SIG-M5 (cell line): ENCODE measurements at places on chromosomes 2 and 18.

- DNase-seq = no peak
These were observed 228.6 kb upstream of the DPP10 start for GRCh38 chr2:114213808-114214207.

GRCh38 chr2:169036736-169037440, 5.8 kb upstream of the ABCB11 start:
- DNase-seq = no peak

DNA sequence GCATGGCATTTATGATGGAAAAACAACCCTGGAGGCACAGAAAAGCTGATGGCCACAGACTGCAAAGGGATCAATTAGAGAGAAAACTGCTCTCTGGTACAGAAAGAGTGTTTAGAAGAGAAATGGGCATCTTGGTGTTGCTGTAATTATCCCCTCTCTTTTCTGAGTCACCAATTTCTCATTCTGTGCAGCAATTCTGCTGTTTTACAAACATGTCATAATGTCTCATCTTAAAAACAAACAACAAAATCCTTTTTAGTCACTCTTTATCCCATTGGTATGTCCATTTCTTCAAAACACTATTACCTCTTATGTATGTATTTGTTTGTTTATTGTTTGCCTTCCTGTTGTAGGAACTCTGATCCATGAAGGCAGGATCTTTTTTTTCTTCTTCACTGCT, 73.9 kb upstream of the HK2 start:
- no peak for DNase-seq

DNA sequence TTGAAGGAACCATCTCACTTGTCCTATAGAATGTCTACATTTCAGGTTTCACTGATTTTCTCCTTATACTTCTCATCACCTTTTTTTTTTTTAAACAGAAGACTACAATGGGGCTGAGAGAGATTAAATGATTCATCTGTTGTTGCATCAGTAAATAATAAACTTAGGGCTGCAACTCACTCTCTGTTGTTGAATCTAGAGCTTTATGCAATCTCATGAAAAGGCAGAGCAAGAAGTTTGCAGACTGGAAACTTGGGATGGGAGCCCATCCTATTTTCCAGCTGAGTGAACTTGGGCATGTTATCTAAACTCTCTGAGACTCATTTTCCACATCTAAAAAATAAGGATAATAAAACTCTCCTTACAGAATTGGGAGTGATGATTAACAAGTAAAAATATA, 58.4 kb downstream of the PDE1A start:
- DNase-seq = no peak

DNA sequence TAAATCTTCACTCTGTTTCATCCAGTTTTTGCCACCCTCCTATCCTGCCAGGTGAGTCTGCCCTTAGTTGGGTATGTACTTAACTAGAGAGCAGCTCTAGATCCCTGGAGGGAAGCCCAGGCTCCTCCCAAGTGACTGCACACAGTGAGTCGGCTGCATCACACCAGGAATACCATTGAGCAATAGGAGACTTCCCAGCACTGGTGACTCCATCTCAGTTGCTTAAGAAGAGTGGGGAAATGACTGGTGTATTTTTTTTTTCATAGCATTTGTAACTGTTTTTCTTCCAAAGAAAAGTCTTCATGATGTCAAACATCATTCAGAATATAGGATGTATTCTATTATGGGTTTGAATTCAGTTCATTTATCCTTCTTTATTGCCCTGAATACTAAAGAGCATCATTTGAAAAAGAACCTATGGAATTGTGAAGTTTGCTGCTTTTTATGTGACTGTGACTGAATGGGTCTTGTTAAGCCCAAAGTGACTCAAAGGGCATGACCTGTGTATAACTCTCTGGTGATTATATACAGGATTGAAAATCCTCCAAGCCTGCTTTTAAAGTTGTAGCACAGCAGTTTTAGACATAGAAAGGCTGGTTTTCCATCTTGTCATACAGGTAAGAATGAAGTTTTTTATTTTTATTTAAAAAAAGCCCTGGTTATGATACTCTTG, 84.3 kb downstream of the MAP3K20 start:
- DNase-seq = no peak

- no peak for DNase-seq
These were observed 68.5 kb downstream of the COPS8 start for GRCh38 chr2:237154082-237154638.

GRCh38 chr2:106816974-106817373, 69.0 kb downstream of the ST6GAL2 start:
- no peak for DNase-seq

DNA sequence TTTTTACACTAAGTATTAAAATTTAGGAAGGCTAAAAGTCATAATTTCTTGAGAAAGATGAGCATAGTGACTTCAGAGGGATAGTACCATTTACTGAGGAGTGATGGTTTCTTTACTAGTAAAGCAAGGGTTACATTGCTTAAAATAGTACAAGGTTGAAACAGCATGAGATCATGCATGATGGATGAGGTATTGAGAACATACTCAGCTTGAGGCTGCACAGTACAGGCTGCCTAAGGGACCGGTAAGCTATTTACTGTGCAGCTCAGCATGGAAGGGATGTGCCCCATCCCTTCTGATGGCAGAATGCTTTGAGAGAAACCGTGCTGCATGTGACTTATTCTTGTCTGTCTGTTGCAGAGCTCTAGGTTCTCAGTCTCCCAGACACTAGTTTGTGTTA, 122.1 kb downstream of the EML6 start:
- no peak for DNase-seq

- no peak for DNase-seq
These were observed 198.0 kb upstream of the CCDC150 start for GRCh38 chr2:196441527-196441926.

DNA sequence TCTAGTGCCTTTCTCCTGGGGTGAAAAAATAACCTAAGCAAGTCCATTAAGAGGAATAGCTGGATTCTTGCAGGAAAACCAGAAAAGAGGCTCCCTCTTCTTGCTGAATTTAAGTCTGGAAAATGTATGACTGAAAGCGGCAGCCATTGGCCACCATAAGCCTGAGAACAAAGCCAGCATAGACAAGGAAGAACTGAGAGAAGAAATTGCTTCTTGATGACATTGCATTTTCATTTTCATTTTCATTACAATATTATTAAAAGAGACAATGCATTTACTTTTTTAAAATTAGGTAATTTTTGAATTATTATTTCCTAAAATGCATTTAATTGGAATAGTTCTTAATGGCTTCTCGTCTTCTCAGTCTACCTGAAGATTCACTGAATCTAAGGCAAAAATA, 1157.5 kb upstream of the ZEB2 start:
- DNase-seq = no peak

DNA sequence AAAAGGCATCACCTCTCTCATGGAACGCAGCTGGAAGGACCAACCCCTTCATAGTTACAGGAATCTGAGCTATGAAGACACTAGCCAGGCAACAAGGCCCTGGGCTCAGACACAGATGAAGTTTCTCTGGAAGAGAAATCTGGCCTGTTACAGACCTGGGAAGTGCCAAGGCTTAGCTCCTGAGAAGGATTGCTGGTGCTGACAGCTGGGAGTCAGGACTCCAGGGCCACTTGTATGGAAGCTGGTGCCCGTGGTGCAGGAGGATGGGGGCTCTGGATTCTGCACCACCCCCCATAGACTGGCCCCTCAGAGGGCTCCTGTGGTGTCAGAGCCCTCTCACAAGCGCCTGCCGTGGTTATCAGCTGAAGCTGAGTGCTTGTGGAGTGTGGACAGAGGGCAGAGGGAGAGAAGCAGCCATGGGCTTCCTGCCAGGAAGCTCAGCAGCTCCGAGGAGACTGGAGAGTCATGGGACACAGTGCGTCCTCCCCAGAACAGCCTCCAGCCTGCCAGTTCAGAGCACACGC, 87.3 kb upstream of the LCLAT1 start:
- no peak for DNase-seq

- DNase-seq = no peak
These were observed 81.5 kb upstream of the SLC66A3 start for GRCh38 chr2:11073776-11074175.

DNA sequence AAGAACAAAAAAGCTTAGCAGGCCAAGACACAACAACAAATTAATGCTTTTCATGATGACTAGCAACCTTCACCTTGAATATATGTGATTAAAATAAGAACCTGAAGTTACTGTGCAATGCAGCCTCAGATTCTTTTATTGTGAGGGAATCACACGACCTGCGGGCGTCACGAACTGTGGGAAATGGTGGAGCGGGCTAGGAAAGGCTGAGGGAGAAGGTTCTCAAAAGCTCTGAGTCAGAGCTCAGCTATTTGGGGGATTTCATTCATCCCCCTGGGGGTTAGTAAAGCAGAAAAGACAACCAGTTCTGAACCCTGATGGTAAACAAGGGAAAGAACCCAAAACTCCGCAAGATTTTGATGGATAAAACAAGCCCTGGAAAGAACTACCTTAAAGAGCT, 89.3 kb upstream of the NCKAP5 start:
- DNase-seq = no peak

DNA sequence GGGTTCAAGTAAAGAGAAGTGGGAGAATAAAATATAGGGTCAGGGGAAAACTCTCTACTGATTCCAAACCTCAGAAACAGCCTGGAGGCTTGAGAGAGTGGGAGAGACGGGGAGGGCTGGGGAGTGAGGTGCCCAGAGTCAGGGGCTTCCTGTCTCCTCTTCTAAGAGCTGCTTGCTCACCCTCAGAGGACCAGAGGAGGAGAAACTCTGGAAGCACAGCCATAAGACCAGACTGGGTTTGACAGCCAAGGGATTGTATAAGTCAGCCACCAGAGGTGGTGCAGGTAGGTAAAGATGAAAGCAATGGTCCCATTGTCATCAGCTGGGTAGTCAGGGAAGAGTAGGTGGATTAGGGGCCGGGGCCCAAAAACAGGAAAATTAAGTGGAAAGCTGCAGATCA, 259.4 kb downstream of the TNS1 start:
- no peak for DNase-seq

DNA sequence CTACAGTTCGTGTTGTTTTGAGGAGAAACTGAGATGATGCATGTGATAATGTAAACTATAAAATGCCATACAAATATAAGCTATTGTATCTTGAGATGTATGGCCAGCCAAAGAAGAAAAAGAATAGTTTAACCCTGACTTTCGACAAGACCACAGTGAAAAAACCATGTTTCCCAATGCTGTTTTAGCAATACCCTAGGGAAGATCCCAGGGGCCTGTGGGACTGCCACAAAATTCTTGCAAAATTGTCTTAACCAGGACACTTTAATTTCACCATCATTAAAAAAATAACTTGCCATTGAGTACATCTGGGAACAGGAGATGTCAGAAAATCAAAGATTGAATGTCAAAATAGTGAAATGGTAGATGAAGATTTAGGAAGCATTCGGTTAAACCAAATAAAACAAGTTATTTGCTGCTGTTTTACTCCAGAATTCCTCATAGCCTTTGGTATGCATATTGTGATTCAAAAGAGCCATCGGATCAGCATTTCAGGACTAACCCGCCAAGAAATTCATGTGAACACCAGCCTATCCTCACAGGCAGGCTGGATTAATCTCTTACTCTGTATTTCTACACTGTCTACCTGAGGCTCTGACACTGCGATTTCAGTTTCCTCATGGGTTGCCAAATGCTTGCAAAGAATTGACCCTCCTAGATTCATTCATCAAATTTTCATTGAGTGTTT, 49.0 kb upstream of the SP3 start:
- no peak for DNase-seq

DNA sequence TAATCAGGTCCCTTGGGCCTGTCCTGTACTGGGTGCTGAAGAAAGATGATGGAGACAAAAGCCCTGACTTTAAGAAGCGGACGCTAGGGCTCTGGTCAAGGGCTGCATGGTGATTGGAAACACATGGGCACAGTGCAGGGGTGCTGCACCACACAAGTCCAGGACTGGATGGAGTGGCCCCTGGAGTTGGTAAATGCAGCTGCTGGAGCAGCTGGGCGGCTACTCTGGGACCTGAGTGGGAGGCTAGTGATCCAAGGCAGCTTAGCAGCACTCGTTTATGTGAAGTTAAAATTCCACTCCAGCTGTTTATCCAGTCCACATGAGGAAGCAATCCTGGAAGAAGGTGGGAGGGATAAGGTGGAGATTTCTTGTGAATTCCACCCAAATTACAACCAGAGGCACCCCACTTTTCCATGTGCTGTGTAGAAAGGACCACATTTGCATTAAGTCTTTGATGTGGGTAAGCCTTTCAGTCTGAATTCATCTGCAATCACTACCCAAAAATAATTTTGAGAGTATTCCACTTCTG, 24.9 kb downstream of the MERTK start:
- DNase-seq = no peak

DNA sequence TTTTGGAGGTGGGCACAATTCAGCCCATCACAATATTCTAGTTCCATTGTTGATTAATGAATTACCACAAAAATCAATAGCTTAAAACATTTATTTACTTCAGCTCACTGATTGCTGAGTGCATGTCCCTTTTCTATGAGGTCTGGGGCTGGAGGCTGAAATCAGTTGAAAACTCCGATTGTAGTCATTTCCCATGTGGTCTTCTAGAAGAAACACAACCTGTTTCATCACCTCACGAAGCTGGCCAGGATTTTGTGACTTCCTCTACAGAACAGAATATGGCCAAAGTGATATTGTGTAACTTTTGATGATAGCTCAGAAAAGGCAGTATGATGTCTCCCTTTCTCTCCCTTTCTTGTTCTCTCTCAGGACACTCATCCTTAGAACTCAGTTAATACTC, 44.1 kb upstream of the CYRIA start:
- no peak for DNase-seq
